RCC 7860 (cell line): ENCODE measurements at places on chromosomes 12 and 14.

DNA sequence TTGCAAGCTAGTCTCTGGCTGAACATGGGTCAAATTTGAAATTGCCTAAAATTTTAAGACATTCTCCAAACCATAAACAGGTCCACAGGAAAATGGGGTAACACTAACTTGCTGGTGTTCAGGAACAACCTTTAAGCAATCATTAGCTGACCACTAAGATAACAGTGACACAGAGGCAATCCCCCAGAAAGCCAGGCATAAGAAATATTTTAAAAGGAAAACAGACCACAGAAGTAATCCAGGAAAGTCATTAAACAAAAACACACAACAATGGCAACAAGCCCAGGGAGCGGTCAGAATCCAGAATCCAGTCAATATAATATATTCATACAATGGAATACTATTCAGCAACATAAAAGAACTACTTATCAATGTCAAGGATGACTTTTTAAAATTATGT, 59.1 kb downstream of the LRP6 start:
- no peak for DNase-seq

DNA sequence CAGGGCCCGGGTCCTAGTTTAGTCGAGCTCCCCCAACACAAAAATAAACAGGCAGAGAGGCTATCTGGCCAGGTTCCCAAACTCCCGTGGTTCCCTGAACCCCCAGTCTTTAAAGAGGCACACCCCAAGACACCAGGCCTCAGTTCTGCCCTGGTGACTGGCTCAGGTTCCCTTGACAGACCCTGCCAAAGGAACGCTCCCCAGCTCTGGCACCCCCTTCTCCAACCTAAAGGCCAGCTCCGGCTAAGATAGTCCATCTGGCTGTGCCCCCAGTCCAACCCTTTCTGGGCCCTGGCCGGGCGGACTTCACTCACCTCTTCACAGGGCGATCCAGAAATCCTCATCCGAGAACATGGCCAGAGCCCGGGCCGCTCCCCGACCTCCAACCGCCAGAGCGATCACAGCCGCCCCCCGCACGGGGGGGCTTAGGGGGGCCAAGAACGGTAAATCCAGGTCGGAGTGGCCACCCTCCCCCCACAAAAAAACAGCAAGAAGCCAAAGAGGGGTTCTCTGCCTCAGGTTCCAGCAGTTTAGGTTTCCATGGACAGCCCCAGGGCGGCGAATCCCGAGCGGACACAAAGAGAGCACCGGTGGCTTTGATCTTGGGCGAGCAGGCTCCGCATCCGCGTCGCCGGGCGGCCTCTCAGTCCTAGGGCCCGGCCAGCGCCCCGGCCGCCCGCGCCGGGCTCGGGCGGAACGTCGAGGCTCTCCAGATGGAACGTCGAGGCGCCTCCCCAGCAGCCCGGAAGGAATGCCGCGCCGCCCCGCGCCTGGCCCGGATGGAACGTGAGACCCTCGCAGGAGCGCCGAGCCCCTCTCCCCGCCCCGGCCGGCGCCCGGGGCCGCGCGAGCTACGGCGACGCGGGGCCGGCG, 1.1 kb downstream of the KMT2D start:
- DNase-seq, result no peak

GRCh38 chr12:91610561-91610960, 427.9 kb upstream of the DCN start:
- DNase-seq, result no peak

- no peak for DNase-seq
Observed at GRCh38 chr14:24135584-24135833, 485 bp upstream of the PSME1 start.

GRCh38 chr14:87503711-87504110, 489.3 kb downstream of the GALC start:
- DNase-seq, result no peak

- no peak for DNase-seq
Observed at GRCh38 chr14:29037411-29037810, 270.8 kb downstream of the FOXG1 start.

GRCh38 chr14:103008768-103009357, 48.5 kb downstream of the CDC42BPB start:
- peak; percentile 8 for DNase-seq

- peak; percentile 61 for DNase-seq
Observed at GRCh38 chr14:22390824-22391461, 198.1 kb downstream of the DAD1 start.

GRCh38 chr14:98564006-98564405, 708.0 kb downstream of the BCL11B start:
- no peak for DNase-seq

DNA sequence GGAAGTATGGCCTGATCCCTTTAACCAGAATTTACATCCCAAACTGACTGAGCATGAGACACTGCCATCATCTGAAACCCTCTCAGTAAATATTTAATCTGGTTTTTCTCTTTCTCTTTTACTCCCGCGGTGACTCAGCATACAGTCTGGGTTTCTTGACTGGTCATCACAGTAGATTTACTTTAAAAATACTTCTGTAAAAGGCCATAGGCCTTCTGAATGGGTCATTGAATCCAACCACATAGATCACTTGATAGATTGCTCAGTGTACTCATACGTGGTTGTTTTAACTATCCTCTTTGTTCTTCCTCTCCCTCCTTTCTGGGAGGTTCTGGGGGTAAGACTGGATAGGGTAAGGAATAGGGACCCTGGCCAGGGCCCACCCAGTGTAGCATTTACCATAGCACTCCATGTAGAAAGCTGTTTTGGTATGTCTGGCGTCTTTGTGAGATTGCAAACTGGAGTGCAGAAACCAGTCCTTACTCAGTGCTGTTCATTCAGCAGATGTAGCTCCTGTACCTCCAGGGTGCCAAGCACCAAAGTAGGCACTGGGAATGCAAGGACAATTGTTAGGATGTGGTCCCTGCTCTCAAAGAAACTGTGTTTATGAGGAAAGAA, 165.7 kb downstream of the SRGAP1 start:
- DNase-seq, result peak; percentile 96

DNA sequence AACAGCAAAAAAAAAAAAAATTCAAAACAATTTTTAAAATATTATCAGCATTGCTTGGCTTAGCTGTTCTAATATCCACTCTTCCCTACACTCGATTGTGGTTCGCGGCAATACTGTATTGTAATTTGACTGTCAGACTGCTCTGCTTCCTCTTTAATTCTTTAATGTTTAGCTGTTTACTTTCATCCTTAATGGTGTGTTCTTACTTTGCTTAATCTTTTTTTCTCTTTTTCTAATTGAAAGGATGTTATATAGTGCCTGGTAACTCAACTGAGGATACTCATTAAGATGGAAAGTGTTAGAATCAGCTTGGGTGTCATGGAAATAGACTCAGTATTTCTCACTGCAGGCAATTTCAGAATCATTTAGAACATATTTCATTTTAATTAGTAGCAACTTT, 2.0 kb downstream of the ANO4 start:
- no peak for DNase-seq

DNA sequence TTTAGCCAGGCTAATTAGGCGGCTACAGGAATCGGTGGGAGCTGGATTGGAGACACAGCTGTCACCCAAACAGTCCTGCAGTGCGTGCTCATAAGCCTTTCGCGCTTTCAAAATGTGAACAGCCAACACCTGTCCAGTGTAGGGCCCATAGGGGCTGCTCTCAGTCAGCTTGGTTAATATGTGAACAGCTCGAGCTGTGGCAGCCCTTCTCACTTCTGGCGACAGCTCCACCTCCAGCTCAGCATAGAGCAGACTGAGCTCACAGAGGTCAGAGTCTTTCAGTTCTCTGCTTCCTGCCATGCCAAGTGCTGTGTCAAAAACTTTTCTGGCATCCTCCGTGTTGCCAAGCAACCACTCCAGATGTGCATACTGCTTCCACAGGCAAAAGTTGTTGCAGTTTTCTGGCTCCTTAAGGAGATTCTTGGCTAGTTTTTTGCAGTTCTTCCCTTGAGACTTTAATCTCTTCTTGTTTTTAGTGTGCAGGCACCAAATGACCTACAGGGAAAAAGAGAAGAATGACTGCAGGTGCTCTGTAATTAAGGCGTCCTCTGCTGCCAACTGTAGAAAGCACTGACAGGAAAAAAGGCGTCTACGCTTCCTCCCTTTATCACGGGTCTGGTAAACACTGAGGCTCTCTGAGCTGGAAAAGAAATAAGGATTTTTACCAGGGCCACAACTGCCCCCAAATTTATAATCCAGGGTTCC, 32.5 kb downstream of the PSMC1 start:
- DNase-seq, result no peak

DNA sequence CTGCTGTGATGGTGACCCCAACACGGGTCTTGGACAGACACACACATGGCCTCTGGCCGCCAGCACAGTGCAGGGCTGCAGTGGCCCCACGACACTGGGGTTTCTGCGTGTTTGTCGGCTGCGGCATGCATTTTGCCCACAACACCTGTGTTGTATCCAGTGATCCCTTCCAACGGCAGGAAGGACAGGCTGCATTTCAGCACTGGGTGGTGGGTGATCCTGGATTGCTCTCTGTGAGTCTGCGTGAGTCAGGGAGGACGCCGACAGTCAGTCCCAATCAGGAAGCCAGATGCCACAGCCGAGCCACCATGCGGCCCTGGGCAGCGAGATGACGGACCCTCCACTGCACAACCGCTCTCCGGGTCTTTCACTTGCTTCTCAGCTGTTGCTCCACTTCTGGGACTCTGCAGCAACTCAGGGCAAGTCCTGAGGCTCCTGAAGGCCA, 20.6 kb downstream of the LRTM2 start:
- no peak for DNase-seq
